NCI-H1105 treated with DMSO at 0.1 percent for 48 hours (cell line): ENCODE measurements at places on chromosomes 11 and 22.

GRCh38 chr11:44409558-44410236 is 99.8 kb upstream of the ALX4 start:
- no peak for DNase-seq

- DNase-seq, result no peak
Observed at GRCh38 chr11:116519499-116519898, 253.3 kb downstream of the BUD13 start.

- peak; percentile 53 for DNase-seq
Observed at GRCh38 chr22:28172892-28173670, 254.0 kb upstream of the PITPNB start.

- no peak for DNase-seq
Observed at GRCh38 chr11:96275801-96276594, 67.0 kb downstream of the MAML2 start.

DNA sequence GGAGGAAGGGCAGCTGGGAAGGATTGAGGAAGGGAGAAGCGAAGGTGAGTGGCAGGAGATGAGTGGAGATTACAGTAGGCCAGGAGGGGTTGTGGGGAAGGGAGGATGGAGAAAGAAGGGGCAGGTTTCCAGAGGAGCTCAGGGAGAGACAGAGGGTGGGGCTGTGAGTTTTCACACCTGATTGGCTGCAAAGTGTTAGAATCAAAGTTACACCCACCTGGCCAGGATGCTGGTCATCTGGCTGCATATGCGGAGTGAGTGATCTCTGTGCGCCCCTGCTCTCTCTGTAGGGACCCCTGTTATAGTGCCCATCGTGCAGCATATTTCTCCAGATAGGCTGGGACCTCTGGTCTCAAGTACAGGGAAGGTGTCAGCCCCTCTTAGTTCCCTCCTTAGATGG is 18.3 kb downstream of the AMPD3 start:
- DNase-seq, result no peak

DNA sequence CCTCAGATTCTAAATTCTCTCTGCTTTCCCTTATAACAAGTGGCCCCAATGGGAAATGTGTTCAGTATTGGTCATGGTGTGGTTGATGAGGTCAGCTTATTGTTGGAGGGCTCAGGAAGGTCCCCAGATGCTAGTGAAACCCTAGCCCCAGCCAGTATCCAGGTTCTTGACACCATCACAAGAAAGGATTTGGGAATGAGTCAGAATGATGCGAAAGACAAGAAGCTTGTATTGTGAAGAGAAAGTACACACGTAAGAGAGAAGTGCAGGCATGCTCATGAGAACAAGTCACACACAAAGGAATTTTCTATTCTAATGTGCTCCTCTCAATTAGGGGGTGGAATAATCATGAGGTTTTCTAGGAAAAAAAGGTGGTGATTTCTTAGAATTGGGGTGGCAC is 34.9 kb upstream of the TRPC6 start:
- no peak for DNase-seq

DNA sequence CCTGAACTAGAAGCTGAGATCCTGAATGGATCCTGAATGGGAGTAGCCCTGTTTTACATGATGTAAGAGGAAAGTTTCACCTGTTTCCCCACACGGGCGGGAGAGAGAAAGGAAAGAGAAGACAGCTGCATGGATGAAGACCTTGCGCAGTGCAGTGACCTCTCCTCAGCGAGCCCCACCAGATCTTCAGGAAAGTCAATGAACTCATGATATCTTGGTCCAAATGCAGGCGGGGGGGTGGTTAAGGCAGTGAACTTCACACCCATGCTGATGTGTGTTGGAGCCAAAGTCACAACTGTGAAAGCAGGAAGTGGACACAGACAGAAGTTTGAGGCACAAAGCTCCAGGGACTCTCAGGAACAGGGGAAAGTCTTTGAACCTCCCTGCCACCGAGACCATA is 8.6 kb upstream of the FJX1 start:
- no peak for DNase-seq

DNA sequence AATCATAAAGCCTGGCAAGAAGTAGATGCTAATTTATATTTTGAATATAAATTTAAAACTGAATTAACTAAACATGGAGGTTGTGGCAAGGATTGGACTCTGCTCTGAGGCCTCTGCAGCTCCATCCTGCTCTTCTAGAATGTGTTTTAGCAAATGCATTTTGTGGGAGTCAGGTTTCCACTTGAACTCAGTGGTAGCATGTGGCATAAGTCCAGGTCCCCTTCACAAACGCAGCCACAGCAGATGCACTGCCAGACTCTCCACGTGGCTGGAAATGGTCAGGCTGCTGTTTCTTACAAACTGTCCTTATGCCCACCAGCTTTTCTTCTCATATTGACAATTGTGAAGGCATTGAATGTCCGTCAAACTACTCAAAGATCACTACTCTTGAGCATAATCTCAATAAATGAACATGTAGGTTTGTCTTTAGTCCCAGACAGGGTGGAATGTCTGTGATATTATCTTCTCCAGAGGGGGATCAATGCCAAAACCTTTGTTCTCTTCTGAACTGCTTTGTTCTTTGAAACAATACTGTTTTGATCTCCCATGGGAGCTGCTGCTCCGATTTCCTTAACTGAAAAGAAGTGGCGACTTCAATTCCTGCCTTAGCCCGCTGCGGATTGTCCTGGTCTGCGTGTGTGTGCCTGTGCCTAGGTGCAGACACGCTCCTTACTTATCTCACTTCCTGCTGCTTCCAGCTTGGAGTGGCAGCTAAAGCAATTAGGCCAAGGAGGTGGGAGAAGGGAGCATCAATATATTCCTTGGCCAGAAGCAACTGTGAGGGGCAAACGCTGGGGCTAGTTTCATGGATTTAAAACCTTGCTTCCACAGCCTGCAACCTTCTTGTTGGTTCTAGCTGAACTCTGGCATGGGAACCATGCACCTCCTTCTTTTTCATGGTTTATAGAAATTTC is 24.2 kb downstream of the EIF4G2 start:
- peak; percentile 87 for DNase-seq
